ENCODE measurements at places on chromosomes 13 and 19.
A peak's percentile ranks its signal among the peaks of the same experiment; 100 is the strongest.

DNA sequence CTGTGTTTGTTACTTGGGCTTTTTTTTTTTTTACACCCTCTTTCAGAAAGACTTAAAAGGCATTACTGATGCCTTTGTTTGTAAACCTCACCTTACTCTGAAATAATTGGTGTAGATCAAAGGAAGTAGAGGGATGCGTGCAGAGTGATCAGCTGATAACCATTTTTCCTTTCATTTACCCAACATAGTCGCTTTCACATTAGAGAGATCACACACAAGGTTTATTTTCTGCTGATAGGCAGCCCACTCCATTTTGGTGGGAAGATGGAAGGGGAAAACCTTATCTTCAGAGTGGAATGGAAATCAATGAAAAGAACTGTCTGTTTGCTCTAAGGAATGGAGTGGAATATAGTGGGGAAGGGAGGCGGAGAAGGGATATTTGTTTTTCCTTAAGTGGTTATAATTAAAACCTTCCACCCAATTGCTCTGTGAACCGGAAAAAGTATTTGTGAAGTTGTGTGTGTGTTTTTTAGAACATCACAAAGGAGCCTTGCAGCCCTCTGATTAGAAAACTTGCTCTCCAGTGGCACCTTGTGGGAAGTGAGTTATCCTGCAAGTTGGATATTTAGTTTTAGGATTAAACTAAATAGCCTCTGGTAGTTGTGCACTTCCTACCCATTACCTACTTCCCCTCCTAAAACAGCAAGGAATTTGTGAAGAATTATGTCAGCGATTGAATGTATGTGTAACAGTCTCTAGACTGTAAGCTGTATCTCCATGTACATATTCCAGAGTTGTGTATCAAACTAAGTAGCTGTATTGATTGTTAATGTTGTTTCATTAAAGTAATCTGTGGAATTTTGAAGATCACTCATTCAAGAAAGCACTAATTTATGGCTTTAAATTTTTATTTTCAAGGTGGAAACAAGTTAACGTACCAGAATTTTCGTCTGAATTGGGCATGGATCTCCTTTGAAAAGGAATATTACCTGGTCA, 76.8 kb downstream of the FREM2 start:
- DNase-seq = no peak

DNA sequence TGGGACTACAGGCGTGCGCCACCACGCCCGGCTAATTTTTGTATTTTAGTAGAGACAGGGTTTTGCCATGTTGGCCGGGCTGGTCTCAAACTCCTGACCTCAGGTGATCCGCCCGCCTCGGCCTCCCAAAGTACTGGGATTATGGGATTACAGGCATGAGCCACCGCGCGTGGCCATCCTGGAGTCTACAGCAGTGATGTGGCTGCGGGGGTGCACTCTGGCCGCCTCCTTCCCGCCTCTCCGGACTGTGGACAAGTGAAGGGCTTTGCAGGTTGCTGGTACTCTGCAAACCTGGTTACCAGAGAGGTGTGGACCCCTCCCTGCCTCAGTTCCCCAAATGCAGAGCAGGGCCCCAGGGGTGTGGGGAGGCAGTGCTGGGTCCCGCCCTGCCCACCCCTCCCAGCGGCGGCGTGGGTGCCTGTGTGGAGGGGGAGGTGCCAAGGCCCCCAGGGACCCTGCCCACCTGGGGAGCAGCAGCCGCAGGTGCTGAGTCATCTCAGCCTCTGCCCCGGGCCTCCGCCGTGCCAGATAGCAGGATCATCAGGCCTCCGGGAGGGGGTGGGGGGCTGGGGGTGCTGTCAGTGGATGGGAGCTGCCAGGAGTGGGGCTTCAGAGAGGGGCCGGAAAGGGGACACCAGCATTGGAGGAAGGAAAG, 23.1 kb downstream of the ARID3A start:
- no peak for DNase-seq

DNA sequence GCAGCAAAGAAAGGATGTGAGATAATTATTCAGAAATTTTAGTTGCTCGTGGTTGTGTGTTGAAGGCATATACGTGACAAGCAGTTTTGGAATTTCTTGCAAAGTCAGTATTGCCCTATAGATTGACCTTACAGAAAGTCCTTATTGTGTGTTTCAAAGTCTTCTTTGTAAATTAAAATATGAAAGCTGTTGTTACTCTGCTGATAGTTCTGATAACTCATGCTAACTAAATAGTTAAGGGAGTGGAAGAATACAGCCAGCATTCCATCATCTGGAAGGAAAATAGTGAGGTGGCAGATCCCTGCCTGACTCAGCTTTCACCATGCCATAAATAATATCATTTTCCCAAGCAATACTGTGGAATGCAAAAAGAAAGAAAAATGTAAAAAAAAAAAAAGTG, 27.2 kb downstream of the WASF3 start:
- DNase-seq = peak; percentile 78

GRCh38 chr13:46058268-46058667, 5.7 kb upstream of the ZC3H13 start:
- no peak for DNase-seq

GRCh38 chr19:53086949-53087348, 16.3 kb downstream of the ZNF160 start:
- DNase-seq = no peak

DNA sequence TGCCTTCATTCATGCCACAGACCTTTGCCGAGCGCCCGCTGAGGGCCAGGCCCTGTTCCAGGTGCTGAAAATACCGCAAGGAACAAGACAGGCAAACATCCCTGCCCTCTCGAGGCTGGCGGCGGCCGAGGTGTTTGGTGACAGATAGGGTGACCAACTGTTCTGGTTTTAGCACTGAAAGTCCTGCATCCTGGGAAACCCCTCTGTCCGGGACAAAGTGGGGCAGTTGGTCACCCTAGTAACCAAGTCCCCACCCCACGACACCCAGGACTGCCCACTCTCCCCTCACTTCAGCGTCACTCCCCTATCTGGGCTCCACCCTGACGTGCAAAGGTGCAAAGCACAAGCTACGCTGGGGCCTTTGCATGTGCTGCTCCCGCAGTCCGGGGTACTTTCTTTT, 17.3 kb downstream of the ZBTB7A start:
- no peak for DNase-seq

DNA sequence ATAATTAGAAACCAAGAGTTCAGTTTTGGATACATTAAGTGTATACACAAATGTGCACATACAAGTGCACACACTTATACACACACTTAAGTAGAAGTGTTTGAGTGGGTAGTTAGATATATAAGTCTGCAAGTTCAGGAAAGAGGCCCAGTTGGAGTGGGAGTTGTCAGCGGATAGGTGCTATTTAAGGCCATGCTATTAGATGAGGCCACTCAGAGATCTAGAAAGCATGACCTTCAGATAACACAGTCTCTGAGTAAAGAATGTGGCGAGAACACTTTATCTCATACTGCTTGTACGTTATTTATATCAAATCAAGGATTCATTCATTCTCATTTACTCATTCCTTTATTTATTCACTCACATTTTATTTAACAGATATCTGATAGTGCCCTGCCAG, 206.2 kb downstream of the POSTN start:
- no peak for DNase-seq

GRCh38 chr13:76286178-76286577, 600.0 kb downstream of the KCTD12 start:
- peak; percentile 45 for DNase-seq

- DNase-seq = peak; percentile 13
Measured at GRCh38 chr13:110882972-110883371, 31.9 kb downstream of the ANKRD10 start.

- no peak for DNase-seq
Measured at GRCh38 chr13:88919970-88920628, 1248.9 kb downstream of the SLITRK5 start.

DNA sequence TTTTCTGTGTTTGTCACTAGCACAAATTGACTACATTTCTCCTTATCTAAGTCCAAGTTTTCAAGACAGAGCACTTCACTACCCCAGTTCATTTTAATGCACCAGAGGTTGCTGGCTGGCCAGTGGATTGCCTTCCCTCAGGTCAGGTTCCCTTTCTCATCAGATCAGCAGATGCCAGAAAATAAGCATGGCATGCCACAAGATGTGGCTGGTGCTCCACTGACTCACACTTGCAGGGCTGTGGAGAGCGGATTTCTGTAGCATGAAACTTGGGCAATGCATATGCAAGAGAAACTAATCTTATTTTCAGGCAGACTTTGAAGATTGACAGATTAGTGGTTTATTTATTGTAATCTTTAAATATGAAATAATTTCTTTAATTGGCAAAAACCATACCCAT, 79.5 kb downstream of the RUBCNL start:
- DNase-seq = no peak

- no peak for DNase-seq
Measured at GRCh38 chr13:78372581-78372980, 230.8 kb downstream of the POU4F1 start.

DNA sequence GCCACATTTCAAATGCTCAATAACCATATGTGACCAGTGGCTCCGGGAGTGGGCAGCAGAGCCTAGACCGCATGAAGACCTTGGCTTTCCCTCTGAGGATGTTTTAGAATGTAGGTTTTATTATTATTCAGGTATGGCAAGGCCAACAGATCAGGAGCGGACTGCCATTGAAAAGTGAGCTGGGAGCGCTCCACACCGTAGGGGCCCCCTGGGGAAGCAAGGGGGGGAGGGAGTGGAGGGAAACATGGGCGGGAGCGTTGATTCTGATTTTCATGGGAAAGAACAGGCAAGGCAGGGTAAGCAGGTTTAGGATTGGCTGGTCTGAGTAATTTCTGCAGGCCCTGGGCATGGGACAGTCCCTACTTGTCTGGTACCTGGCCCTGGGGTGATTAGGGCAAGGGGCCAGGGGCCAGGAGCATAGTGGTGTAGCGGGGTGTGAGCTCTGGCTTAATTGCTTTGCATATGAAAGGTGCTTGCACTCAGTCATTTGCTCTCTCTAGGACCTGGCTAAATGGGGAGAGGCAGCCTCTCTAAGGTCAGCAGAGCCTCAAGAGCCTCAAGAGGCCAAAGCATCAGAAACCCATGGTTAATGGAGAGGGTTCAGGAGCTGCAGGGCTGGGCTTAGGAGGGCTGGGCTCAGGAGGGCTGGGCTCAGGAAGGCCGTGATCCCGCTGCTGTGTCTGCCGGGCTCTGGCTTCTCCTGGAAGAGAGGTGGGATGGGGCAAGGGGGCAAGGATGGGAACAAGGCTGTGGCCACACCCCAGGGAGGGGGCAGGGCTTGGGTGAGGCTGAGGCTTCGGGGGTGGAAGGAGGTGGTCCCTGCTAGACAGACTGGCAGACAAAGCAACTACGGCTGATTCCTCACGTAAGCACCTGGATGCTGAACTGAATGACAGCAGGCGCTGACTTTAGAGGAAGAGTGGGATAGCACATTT, 82.0 kb upstream of the WASF3 start:
- DNase-seq = no peak

GRCh38 chr13:44752164-44752563, 176.0 kb upstream of the TSC22D1 start:
- DNase-seq = no peak

GRCh38 chr19:8239528-8240273, 30.5 kb downstream of the CERS4 start:
- no peak for DNase-seq

DNA sequence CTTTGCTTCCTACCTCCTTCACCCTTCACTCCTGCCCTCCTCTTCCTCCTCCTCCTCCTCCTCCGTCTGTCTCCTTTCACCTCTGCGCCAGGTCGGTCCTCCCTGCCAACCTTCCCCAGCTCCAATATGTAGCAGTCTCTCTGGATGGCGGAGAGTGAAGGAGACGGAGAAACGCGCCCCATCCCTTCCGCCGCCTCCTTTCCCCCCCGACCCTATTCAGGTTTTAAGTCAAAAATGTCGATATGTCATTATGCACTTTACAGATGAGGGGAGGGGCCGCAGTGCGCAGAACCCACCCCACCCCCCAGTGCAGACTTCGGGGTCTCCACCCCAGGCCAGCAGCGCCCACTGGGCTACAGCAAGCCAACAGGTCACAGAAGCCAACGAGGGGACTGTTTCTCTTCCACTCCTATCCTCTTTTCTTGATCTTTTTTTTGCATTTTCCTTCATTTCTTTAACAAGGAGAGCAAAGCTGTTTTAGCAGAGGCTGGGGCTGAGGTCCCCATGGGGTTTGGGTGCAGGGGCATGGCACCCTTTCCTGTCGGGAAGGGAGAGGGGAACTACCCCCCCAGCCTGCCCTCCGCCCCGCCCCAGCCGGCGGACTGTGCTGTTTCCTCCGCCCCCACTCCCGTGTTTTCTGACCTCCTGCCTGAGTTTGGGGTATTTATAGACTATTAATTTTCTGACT, 9.2 kb downstream of the MIDN start:
- DNase-seq = no peak

DNA sequence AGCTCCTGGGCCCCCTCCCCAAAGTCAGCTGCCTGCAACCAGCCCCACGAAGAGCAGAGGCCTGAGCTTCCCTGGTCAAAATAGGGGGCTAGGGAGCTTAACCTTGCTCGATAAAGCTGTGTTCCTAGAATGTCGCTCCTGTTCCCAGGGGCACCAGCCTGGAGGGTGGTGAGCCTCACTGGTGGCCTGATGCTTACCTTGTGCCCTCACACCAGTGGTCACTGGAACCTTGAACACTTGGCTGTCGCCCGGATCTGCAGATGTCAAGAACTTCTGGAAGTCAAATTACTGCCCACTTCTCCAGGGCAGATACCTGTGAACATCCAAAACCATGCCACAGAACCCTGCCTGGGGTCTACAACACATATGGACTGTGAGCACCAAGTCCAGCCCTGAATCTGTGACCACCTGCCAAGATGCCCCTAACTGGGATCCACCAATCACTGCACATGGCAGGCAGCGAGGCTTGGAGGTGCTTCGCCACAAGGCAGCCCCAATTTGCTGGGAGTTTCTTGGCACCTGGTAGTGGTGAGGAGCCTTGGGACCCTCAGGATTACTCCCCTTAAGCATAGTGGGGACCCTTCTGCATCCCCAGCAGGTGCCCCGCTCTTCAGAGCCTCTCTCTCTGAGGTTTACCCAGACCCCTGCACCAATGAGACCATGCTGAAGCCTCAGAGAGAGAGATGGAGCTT, 4.7 kb upstream of the CEACAM5 start:
- DNase-seq = no peak

DNA sequence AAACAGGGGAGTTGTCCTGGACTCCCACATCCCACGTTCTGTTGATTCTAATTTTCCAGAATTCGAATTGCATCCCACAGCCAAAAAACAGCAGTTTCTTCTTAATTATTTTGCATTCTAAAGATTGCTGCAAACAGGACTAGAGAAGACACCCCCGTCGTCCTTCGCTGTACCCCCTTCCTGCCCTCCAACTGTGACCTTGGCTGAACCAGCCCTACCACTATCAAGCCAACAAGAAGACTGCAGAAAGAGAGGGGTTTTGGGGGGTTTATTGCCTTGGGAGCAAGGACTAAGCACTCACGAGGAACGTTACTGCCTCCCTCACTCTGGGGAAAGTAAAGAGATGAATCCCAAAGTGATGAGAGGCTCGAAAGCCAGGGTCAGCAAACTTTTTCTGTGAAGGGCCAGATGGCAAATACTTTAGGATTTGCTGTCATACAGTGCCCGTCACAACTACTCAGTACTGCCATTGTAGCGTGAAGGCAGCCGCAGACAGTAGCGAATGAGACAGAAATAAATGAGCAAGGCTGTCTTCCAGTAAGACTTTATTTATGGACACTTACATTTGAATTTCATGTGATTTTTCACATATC, 32.5 kb upstream of the KATNAL1 start:
- DNase-seq = no peak

GRCh38 chr19:39916851-39917396, 17.5 kb downstream of the FCGBP start:
- DNase-seq = no peak

Data from GM04503 (cell line).